Fibroblast of skin of left quadriceps (primary cell): ENCODE measurements at places on chromosomes 6 and 20.
A peak's percentile ranks its signal among the peaks of the same experiment; 100 is the strongest.

GRCh38 chr6:98981473-98981872, 33.7 kb upstream of the FBXL4 start:
- no peak for DNase-seq

GRCh38 chr6:1904466-1904799, 294.7 kb downstream of the FOXC1 start:
- DNase-seq: no peak

- DNase-seq: no peak
Measured at GRCh38 chr6:74199215-74199915, 503.4 kb downstream of the CD109 start.

DNA sequence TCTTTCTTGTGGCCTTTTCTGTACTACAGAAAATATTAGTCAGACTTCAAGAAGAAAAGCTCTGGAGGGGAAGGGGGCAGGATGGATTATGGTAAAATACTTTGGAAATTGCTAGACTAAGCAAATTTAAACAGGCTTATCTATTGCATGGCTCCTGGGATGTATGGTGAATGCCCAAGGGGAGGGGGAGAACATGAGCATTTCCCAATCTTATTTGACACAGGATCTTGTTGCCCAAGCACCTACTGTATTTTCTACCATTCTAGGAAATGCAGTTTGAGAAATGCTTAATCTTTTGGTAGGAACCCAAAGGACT, 86.1 kb upstream of the LAMP5 start:
- DNase-seq: no peak

GRCh38 chr6:35043381-35044130, 97.6 kb downstream of the TCP11 start:
- DNase-seq: no peak

- DNase-seq: peak; percentile 92
Measured at GRCh38 chr20:41499961-41500725, 118.0 kb downstream of the CHD6 start.

DNA sequence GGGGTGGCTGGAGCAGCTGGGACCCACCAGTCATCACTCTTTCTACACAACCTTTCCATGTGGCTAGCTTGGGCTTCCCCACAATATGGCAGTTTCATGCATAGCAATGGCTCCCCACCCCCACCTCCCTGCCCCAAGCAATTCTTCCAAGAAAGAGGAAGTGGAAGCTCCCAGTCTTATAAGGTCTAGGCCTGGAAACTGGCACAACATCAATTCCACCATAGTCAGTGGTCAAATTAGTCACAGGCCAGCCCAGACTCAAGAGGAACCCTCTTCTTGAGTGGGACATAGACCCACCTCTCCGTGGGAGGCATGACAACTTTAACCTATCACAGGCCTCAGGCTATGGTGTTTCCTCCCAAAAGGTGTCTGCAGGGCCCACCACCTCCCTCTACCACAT, 17.7 kb downstream of the TGM6 start:
- no peak for DNase-seq

- no peak for DNase-seq
Measured at GRCh38 chr20:57932227-57932864, 222.5 kb upstream of the PMEPA1 start.

DNA sequence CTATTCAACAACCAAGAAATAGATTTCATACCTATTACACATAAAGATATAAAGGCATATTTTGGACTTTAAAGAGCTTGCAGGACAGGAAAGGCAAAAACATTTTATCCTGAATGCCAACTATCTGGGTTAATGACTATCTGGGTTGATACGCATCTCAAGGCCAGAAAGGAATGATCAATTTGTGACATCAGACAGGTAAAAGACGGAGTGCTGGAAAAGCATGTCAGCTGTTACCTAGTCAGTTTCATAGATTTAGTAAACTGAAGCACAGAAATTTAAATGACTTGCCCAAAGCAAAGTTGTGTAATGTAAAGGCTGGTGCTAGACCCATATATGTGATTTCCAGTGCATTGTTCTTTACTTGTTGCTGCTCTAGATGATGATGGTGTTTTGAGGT, 36.8 kb downstream of the HDAC2 start:
- no peak for DNase-seq

GRCh38 chr6:36578030-36578429, 16.1 kb upstream of the SRSF3 start:
- no peak for DNase-seq

- no peak for DNase-seq
Measured at GRCh38 chr6:21310568-21311140, 282.9 kb upstream of the SOX4 start.

- no peak for DNase-seq
Measured at GRCh38 chr6:41289815-41290214, 3.3 kb upstream of the TREM1 start.

DNA sequence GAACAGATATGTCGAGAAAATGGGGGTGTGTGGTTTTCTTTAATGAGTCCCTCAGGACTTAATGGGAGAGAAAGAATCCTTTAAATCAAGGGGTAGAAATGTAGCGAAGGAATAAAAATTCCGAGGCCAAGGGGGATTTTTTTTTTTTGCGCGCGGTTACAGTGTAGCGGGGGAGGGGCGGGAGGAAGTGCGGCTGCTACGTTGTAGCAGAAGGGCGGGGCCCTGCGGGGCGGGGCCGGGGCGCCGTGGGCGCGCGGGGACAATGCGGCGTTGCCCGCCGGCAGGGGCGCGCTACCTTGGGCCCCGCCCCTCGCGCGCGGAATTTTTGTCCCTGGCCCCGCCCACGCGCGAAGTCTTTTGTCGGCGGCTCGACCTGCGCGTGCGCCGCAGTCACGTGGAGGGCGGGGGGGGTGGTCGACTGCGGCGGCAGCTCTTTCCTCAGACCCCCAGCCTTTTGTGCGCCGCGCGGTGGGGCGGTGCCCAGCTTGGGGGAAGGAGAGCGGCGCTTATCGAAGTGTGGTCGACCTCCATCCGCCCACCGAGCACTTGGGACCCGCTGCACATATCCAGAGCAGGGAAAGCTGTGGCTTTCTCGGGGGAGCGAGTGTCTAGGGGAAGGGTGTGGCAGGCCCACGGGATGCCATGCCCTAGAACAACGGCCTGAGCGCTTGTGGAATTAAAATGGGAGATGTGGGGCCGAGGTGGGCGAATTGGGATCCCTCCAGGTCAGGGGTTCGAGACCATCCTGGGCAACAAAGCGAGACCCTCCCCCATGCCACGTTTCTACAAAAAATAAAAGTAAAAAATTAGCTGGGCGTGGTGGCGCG, 1.3 kb downstream of the TUBB start:
- DNase-seq: peak; percentile 79

- DNase-seq: no peak
Measured at GRCh38 chr6:1392813-1393640, 3.7 kb downstream of the FOXF2 start.

- DNase-seq: peak; percentile 79
Measured at GRCh38 chr6:113774127-113774825, 82.9 kb upstream of the MARCKS start.

GRCh38 chr20:24359321-24360027, 110.0 kb upstream of the SYNDIG1 start:
- no peak for DNase-seq

- DNase-seq: no peak
Measured at GRCh38 chr6:22631091-22631490, 61.7 kb downstream of the HDGFL1 start.

DNA sequence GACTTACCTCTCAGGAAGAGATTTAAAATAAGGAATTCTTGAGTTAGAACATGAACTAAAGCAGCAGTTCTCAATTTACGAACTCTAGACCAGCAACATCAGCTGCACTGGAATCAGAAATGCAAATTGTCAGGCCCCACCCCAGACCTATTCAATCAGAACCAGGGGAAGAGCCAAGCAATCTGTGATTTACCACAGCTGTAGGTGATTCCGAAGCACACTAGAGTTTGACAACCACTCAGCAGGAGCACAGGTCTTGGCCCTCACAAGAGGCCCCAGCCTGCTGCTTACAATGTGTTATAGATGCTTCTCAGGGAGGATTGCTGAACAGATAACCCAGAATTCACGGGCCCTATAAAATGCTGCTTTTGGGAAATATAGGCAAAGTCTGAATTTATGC, 279.2 kb downstream of the PTPRK start:
- no peak for DNase-seq

DNA sequence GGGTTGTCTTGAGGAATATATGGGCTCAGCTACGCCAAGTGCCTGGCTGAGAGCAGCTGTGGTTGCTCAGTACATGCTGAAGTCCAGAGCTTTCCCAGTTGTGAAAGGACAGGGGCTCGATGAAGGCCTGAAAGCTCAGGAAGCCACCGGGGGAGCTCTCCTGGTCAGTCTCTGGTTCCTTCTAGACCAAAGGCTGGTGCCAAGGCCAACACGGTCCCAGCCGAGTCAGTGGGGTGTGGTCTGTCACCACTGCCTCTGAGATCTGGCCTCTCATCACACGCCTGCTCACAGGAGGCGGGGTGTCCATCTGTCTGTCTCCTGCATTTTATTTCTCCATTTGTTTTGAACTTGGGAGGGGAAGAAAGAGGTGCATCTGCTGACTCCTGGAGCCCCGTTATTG, 4.9 kb upstream of the FAM83C start:
- no peak for DNase-seq

GRCh38 chr6:147531321-147531720, 22.8 kb downstream of the SAMD5 start:
- no peak for DNase-seq

DNA sequence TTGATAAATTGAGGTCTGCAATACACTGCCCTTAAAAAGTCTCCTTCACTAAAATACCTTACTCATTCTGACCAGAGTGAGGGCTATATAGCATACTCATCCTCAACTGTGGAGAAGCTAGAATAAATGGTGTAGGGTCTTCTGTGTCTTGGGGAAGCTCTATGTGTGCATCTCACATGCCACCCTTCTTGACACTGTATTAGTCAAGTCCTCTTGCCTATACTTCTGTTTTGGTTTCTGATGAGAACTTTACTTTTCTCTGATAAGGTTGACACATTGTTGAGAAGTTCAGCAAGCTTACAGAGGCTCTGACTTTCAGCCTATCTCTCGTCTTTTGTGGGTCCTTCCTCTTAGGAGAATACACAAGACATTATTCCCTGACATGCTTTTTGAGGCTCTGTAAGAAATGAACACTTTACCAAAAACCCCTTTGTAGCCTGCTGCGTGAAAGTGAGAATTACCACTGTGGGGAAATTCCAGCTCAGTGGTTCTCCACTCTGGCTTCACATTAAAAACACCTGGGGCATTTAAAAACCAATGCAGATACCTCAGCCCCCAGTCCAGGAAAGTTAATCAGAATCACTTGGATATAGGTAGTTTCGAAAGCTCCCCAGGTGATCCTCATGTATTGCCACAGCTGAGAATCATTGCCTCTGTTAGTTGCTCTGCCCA, 372.1 kb upstream of the HS3ST5 start:
- DNase-seq: no peak

DNA sequence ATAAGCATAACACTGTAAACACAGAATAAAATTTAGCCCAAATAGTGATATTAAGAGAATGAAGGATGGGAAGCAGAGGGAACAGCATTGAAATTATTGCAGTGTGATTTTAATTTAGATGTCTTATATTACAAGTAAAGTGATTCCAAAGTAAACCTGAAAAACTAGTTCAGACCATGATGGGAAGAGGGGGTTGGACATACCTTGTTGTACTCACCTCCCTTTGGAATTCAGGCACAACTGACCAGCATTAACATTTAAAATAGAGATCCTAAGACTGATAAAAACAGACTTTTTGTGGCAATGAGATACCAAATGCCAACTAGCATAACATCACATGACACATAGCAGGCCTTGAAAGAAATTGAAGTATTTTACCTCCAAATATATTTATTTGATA, 262.6 kb upstream of the PRND start:
- no peak for DNase-seq

DNA sequence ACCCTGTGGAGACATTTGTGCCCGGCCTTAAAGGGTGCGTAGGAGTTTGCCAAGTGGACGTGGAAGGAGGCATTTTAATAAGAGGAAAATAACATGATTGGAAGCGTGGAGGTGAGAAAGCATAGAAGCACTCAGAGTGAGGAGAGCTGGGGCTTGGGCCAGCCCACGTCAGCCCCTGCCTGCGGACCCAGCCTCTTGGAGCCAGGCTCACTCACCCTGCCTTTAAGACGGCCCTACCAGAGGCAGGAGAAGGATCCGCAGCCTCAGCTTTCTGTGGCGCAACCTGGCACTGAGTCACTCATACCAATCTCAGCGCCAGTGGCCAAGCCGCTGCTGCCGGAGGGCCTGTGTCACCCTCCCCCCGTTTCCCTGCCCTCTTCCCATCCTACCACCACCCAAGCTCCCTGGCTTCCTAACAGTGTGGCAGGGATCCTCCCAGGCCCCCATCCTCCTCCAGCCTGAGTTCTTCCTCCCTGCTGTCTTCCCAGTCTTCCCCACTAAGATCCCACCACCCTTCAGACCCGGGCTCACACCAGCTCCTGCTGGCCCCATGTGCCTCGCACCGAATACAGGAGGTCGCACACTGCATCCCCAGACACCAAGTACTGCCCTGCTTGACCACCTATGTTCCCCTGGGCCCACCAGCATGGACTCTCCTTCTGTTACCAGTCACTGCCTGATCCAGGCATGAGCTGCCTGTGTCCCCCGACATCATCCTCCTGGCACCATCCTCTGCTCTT, 285.2 kb downstream of the UST start:
- no peak for DNase-seq

DNA sequence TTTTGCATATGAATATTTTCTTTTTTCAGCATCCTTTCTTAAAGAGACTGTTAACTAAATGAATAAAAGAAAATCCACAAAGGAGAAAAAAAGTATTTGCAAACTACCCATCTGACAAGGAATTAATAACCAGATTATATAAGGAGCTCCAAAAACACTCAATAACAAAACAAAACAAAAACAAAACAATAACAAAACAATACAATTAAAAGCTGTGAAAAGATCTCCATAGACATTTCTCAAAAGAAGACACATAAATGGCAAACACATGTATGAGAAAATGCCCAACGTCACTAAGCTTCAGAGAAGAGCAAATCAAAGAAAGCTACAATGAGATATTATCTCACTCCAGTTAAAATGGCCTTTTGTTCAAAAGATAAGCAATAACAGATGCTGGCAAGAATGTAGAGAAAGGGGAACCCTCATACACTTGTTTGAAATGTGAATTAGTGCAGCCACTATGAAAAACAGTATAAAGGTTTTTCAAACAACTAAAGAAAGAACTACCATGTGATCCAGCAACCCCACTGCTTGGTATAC, 1310.0 kb upstream of the EYS start:
- no peak for DNase-seq

DNA sequence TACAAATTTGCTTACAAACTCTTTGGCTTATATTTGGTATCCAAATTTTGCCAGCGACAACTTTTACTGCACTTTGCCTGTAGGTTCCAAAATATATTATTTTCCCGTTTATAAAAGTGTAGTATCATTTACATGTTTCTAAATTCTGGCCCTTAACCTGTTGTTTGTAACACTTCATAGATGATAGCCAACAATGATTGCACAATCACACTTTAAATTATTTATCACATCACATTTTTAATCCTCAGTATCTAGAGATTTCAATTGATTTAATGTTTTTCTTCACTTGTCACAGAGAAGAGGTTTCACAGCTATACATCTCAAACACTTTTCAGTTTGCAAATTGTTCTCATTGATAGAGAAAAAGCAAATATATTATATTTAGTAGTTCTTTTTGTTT, 1151.2 kb upstream of the EYS start:
- no peak for DNase-seq

GRCh38 chr20:63137851-63138415, 78.0 kb downstream of the YTHDF1 start:
- DNase-seq: no peak
